Lower lobe of right lung (tissue), 2 donors: ENCODE measurements at places on chromosomes 16 and 17.

- H3K27me3 ChIP-seq, result peaks cover 5% of the 10 kb centered on the region
- H3K36me3 ChIP-seq, result no peaks in the 10 kb centered on the region
- H3K4me3 ChIP-seq, result no peak overlapping the region
- H3K4me1 ChIP-seq, result no peaks in the 10 kb centered on the region
- no peak overlapping the region for H3K27ac ChIP-seq
Measured at GRCh38 chr16:87929986-87930385, 6.3 kb downstream of the CA5A start.

DNA sequence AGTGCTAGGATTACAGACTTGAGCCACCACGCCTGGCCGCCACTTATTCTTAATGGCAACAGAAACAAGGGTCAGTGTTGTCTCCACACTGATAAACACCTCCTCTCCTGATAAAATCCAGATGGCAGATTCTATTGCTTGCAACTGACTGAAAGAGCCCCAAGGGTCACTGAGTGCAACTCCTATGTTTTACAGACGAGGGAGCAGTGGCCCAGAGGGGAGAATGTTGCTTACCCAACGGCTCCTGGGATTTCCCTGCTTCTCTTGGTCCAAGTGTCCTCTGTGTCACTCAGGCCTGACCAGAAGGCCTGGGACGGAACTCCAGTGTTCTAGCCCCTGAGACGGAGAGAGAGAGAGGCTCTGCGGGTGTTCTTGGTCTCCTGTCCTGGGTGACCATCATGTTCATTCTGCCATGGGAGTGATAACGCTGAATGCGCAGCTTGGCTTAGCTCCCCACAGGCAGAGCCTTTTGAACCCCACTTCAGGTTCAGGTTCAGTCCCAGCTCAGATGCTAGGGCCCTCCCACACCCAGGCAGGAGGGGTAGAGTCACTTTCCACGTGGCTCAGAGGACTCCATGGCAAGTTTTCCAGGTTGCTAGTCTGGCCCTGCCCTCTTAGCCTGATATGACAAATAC lies 77.3 kb upstream of the NLRP1 start:
- H3K36me3 ChIP-seq, result no peaks in the 10 kb centered on the region
- H3K4me3 ChIP-seq, result no peak overlapping the region
- H3K27me3 ChIP-seq, result peaks cover 5% of the 10 kb centered on the region
- no peaks in the 10 kb centered on the region for H3K4me1 ChIP-seq

DNA sequence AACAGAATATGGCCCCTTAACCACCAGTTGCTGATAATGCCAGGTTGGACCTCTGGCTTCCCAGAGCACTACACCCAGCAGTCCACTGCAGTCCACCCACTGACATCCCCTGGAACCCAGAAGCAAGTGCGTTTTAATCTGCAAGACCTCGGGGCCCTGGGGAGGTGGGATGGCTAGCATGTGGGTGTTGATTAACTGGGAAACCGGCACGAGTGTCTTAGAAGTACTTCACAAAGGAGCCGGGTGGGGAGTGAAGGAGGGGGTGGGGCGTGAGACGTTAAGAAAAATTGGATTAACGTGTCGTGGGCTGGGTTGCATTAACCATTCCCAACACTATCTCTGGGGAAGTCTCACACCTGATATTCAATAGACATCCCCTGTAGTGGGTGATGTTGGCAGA lies 6.1 kb upstream of the HIC1 start:
- H3K4me3 ChIP-seq, result peak overlapping the region; percentile 85
- H3K27ac ChIP-seq, result no peak overlapping the region
- no peak for DNase-seq
- peaks cover 21% of the 10 kb centered on the region for H3K27me3 ChIP-seq
- peaks cover 30% of the 10 kb centered on the region for H3K4me1 ChIP-seq

DNA sequence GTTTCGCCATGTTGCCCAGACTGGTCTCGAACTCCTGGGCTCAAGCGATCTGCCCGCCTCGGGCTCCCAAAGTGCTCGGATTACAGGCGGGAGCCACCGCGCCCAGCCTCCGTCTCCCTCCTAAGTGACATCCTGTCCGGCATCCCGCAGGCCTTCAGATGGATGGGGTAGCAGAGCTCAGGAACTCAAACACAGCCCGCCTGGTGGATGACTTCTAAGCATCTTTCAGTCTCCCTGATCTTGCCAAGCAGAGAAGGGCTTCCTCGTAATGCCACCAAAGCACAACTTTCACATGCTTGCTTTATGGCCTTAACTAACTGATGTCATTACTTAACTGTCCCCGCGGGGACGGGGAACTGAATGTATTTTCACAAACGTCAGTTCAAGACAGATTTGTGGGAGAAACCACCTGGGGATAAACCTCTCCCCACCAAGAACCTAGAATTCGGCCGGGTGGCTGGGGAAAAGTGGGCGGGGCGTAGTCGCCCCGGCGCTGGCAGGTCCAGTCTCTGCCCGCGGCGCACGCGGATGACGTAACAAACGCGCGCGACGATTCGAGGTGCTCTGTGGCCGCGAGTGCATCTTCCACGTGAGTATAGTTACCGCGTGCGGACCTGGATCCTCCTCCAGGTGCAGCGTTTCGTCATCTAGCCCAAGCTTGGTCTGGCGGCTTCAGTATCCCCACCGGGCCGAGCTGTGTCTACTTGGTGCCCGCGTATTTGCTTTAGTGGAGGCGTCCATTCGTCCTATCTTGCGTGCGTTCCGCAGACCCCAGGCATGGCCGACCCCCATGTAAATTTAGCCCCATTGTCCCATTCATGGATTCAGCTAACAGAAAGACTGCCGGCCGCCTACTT lies at the start of gene PFAS:
TSS of gene PFAS (plus strand) at position 539 of the 857 bp plus-strand sequence. CDS start 4,649 bp downstream, outside the sequence.
- H3K27me3 ChIP-seq, result no peaks in the 10 kb centered on the region
- H3K36me3 ChIP-seq, result peaks cover 11% of the 10 kb centered on the region
- peaks cover 24% of the 10 kb centered on the region for H3K4me1 ChIP-seq
- DNase-seq, result peak; percentile 98
- peak within 1 kb of the TSS; percentile 77 for H3K4me3 ChIP-seq

DNA sequence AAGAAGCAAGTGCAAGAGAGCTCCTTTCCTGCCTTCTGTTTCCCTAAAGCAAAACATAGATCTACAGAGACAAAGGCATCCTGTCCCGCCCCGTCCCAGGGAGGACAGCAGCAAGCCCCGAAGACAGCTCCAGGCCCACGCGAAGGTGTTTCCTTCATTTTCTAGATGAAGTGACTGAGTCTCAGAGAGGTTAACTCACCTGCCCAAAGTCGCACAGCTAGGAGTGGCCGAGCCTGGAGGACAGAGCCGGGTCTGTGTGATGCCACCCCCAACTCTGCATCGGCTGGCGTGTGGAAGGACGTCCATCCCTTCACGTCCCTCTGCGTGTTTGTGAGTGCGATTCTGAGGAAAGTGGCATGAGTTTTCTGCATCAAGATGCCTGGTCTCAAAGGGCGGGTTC lies 187.2 kb upstream of the CHMP6 start:
- H3K27me3 ChIP-seq, result no peaks in the 10 kb centered on the region
- H3K4me3 ChIP-seq, result no peak overlapping the region
- no peak overlapping the region for H3K27ac ChIP-seq
- DNase-seq, result no peak
- H3K4me1 ChIP-seq, result no peaks in the 10 kb centered on the region
- H3K36me3 ChIP-seq, result peaks cover 5% of the 10 kb centered on the region

DNA sequence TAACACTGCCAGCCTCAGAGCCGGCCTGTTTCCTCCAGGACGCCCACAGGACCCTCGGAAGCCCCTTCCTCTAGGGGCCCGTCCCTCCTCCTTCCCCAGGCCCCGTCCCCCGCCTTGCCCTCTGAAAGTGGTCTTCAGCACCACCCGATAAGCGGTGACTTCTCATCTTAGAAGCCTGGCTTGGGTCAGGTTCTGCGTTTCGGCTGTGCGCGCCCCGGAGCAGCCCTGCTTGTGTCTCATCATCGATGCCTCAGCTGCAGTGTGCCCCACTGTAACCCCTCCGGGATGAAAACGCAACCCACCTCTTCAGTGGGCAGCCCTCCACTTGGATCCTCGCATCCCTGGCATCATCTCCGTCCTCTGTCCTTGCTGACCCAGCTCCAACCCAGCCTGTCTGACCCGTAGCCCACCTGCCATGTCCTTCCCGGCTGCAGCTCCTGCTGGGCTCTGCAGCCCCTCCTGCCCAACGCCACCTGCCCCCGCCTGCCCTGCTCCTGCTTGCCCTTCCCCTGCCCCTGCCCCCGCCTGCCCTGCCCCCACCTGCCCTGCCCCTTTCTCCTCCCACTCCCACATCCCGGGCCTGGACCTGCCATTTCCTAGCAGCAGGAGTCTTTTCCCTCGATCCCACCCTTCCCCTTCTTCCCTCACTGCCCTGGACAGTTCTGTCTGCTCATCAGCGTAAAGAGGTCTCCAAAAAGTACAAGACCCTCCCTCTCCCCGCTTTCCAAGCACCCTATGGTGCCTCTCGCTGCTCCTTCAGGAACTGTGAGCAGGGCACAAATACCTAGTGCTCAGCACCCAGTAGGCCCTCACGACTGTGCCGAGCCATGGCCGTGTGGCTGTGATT lies 112.5 kb upstream of the CHMP6 start:
- no peak for DNase-seq
- H3K27me3 ChIP-seq, result no peaks in the 10 kb centered on the region
- H3K4me1 ChIP-seq, result no peaks in the 10 kb centered on the region
- H3K27ac ChIP-seq, result no peak overlapping the region

DNA sequence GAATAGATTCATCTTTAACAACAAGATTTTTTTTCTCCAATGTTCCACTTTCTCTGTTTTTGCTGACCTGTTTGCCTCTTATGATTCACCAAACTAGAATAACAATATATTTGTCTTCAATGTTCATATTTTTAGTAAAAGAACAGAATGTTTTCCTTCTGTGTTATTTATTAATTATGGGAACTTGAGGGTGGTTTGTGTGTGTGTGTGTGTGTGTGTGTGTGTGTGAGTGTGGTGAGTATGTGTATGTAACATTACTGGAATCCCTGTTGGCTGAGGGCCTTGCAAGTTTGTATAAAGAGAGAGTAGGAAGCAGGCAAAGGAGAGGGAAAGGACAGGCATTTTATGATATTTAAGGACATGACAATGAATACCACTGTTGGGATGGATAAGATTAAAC lies 13.8 kb downstream of the STXBP4 start:
- DNase-seq, result no peak
- no peaks in the 10 kb centered on the region for H3K4me1 ChIP-seq
- H3K27ac ChIP-seq, result no peak overlapping the region
- no peak overlapping the region for H3K4me3 ChIP-seq
- H3K36me3 ChIP-seq, result no peaks in the 10 kb centered on the region

DNA sequence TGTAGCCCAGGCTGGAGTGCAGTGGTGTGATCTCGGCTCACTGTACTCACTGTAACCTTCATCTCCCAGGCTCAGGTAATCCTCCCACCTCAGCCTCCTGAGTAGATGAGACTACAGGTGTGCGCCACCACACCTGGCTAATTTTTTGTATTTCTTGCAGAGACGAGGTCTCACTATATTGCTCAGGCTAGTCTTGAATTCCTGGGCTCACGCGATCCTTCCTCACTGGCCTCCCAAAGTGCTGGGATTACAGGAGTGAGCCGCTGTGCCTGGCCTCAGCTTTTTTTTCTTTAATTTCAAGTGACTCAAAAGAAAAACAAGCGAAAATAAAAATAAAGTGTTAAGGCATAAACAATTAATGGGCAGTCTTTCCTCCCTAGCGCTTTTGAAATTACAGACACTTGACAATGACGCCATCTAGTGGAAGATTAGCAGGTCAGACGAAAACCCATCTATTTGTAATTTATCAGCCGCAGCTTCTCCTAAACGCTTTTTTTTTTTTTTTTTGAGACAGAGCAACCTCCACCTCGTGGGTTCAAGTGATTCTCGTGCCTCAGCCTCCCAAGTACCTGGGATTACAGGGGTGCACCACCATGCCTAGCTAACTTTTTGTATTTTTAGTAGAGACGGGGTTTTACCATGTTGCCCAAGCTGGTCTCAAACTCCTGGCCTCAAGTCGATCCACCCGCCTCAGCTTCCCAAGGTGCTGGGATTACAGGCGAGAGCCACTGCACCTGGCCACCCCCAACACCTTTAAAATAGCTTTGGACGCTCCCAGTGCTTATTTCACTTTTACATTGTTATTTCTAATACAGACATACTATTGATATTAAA lies 28.1 kb upstream of the PECAM1 start:
- H3K36me3 ChIP-seq, result no peaks in the 10 kb centered on the region
- no peak overlapping the region for H3K4me3 ChIP-seq
- H3K4me1 ChIP-seq, result peaks cover 18% of the 10 kb centered on the region
- DNase-seq, result no peak
- no peak overlapping the region for H3K27ac ChIP-seq

- no peaks in the 10 kb centered on the region for H3K4me1 ChIP-seq
- no peak overlapping the region for H3K4me3 ChIP-seq
- no peak overlapping the region for H3K27ac ChIP-seq
- no peak for DNase-seq
- H3K27me3 ChIP-seq, result no peaks in the 10 kb centered on the region
Measured at GRCh38 chr16:80100186-80100585, 440.6 kb upstream of the DYNLRB2 start.

GRCh38 chr16:8310323-8310722 lies 280.0 kb downstream of the TMEM114 start:
- no peak for DNase-seq
- no peaks in the 10 kb centered on the region for H3K36me3 ChIP-seq
- H3K27ac ChIP-seq, result no peak overlapping the region
- H3K4me1 ChIP-seq, result no peaks in the 10 kb centered on the region
- H3K27me3 ChIP-seq, result no peaks in the 10 kb centered on the region

GRCh38 chr17:2089021-2089422 lies 34.1 kb downstream of the HIC1 start:
- peak overlapping the region; percentile 45 for H3K4me3 ChIP-seq
- H3K27ac ChIP-seq, result peak overlapping the region; percentile 76
- no peak for DNase-seq
- no peaks in the 10 kb centered on the region for H3K36me3 ChIP-seq
- no peaks in the 10 kb centered on the region for H3K27me3 ChIP-seq

DNA sequence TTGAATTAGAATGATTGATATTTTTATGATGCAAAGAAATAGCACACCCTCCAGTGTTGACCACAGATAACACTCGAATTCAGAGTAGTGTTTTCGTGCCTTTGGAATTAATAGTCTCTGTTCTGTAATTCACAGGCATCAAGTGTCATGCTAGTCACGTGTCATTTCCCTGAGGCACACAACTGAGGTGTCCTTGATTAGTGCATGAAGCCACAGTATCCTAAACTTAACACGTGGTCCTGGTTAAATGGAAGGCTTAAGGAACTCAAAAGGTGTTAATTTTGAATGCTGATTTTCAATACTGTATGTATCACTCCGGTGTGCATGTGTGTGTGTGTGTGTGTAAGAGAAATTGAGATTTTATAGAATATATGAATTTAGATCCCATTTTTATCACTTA lies 625.6 kb downstream of the TMEM114 start:
- H3K27ac ChIP-seq, result no peak overlapping the region
- no peaks in the 10 kb centered on the region for H3K4me1 ChIP-seq
- H3K27me3 ChIP-seq, result no peaks in the 10 kb centered on the region
- no peaks in the 10 kb centered on the region for H3K36me3 ChIP-seq

GRCh38 chr16:30185683-30186421 lies 2.5 kb downstream of the CORO1A start:
- H3K36me3 ChIP-seq, result peaks cover 10% of the 10 kb centered on the region
- DNase-seq, result peak; percentile 84
- peaks cover 20% of the 10 kb centered on the region for H3K4me1 ChIP-seq
- peak overlapping the region; percentile 69 for H3K4me3 ChIP-seq
- no peaks in the 10 kb centered on the region for H3K27me3 ChIP-seq
